ENCODE measurements at places on chromosomes 13 and 19. TPM values are rescaled to one million over a fixed set of nuclear protein-coding genes. Genes with fewer than 3 reads are reported as not detected.

SLC15A1 gene
- total RNA-seq: not detected

ATP7B gene
- total RNA-seq: 1.6 TPM

SELENOV gene
- not detected for total RNA-seq

MISP3 gene
- 0.82 TPM for total RNA-seq

MBD3L3 gene
- total RNA-seq: not detected

PTPRH gene
- 16.5 TPM for total RNA-seq

CDX2 gene
- 0.94 TPM for total RNA-seq

SIGLECL1 gene
- not detected for total RNA-seq
